ENCODE measurements at places on chromosomes 1 and 21.
A peak's percentile ranks its signal among the peaks of the same experiment; 100 is the strongest.

DNA sequence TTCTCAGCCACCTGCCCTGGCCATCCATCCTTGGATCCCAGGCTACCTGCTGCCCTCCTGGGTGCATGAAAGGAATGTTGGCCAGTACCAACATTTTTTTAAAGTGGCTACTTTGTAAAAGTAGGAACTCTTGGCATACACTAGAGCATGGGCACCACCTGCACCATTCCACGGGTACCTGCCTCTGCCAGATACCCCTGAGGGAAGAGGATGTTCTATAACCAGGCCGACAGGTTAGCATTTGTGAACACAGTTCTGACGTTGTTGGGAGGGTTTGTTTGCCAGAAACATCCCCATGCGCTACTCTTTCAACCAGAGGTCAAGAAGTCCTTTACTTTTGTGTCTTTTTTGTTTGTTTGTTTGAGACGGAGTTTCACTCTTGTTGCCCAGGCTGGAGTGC is 43.0 kb downstream of the EVA1C start:
- DNase-seq, result no peak

DNA sequence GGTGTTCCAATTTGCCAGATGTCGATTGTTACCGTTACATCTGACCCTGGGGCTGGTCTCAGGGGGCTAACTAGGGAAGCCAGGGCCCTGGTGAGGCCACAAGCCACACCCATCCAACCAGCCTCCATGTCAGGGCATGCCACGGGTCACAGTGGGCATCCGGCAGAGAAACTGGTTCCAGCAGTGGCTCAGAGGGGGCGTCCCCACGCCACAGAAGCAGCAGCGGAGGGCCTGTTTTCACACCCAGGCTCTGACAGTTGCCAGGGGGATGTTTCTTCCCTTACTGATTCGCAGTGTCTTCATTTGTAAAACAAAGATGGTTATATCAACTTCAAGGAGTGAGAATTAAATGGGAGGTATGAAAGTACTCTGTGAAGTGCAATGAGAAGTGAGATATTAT is 75.0 kb upstream of the COX20 start:
- no peak for DNase-seq

GRCh38 chr1:229130028-229130668 is 140.8 kb upstream of the RAB4A start:
- no peak for DNase-seq

- no peak for DNase-seq
These were observed 2247.0 kb downstream of the NCAM2 start for GRCh38 chr21:23245255-23245654.

DNA sequence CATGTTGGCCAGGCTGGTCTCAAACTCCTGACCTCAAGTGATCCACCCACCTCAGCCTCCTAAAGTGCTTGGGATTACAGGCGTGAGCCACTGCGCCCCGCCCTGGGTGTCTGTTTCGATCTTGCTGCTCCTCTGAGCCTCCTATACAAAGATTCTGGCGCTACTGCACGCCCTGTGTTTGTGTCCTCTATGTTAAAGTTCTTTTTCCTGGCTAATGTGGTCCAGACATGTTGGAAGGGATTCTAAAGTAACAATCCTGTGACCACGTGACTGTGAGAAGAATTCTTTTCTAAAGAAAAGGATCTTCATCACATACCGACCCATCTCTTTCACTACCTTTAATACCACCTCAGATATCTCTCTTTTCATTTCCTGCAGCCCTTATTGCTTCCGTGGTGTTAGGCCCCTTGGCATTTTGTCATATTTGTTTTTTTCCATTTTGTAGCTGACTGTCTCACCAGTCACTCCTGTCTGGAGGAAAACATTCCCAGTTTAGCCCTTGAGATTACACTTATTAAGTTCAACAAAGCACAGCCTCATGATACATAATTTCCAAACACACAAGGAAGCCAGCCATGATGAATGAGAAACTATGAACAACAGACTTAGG is 27.2 kb upstream of the ENO1 start:
- no peak for DNase-seq

DNA sequence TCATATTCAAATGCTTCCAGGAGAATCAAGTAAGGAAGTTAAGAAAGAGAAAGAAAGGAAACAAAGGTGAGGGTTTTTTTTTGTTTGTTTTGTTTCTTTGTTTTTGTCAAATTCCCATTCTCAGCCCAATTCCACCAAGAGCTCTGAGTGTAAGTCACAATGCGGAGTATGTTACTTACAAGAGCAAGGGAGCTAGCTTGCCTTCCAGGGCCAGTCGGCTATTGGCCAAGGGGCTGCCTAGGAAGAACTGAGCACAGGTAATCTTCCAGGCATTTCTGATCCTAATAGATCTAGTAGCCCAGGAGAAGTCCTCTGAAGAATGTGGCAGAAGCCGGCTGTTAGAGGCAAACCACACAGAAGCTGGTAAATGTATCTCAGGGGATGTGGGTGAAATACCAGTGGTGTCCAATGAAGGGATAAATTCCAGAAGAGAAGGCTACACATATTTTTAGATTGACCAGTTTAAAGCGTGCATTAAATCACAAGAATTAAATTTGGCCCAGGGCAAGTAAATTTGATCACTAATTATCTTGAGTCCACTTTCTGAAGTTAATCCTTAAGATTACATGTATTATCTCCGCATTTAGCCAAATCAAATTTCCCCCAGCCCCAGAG is 239.6 kb upstream of the ADAMTS5 start:
- DNase-seq, result no peak

DNA sequence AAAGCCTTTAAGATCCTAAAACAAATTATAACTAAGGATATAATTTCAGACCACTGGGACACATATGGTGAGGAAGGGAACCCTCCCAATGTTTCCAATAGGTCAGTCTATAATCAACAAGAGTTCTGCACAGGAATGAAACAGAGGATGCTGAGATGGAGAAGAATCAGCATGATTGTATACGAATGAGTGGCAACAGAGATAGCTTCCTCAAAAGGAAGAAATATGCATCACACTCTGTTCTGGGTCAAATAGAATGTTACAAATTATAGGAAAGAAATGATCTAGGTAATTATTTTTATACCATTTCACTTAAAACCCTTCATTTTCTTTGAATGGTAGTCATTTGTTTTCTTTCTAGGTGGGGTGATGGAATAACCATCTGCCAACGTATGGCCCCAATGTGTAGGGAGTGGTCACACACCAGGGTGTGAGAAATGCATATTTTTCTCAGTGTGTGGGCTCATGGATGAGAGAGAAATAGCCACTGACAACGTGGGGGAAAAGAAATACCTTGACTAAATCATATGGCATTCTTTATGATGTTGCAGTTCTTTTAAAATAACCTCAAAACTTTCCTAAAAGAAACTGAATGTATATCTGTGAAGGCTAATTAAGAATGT is 104.6 kb upstream of the IVNS1ABP start:
- no peak for DNase-seq

DNA sequence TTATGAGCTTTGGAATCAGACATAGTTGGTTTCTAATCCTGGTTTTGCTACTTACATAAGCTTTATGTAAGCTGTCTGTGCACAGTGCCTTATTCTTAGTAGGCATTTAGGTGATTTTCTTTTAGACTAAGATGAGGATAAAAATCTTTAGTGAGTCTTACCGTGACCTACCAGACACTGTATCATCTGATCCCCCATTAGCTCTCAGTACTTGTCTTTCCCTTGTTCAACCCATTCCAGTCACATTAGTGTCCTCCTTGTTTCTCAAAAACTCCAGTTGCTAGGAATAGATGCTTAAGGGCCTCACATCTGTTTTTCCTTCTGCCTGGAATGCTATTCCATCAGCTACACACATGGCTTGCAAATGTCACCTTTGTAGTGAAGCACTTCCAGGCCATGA is 18.8 kb downstream of the PPP1R12B start:
- DNase-seq, result no peak

GRCh38 chr1:154837672-154838171 is 32.4 kb downstream of the KCNN3 start:
- DNase-seq, result no peak

DNA sequence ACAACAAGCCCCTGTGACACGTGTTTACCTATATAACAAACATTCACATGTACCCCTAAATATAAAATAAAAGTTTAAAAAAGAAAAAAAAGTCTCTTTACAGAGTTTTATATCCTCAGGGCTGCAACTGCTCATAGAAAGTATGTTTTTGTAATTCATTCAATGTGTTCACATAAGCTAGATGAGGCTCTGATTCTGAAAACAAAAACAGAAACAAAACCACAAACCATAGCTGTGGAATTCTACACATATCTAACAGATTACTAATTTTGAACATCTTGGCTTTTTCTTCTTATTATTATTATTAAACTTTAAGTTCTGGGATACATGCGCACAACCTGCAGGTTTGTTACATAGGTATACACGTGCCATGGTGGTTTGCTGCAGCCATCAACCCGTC is 579.6 kb upstream of the ZRANB2 start:
- DNase-seq, result no peak

DNA sequence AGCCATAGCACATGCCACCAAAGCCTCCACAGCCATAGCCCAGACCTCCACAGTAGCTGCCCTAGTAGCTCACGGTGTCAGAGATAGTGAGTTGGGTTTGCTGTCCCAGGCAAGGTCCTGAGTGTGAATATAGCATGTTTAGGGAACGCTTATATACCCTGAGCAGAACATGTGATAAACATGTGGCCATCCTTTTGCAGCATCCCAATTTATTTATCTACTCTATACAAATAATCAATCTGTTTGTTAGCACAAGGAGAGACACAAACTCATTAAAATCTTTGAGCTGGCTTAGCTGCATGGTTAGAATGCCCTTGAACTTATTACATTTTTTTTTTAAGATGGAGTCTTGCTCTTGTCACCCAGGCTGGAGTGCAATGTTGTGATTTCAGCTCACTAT is at the start of gene KRTAP19-2:
TSS of gene KRTAP19-2 (minus strand) at position 101 of the 400 bp plus-strand sequence. CDS start at position 13, 88 bp downstream.
- DNase-seq, result no peak

- DNase-seq, result no peak
These were observed 77.2 kb downstream of the NRIP1 start for GRCh38 chr21:14987370-14988170.

DNA sequence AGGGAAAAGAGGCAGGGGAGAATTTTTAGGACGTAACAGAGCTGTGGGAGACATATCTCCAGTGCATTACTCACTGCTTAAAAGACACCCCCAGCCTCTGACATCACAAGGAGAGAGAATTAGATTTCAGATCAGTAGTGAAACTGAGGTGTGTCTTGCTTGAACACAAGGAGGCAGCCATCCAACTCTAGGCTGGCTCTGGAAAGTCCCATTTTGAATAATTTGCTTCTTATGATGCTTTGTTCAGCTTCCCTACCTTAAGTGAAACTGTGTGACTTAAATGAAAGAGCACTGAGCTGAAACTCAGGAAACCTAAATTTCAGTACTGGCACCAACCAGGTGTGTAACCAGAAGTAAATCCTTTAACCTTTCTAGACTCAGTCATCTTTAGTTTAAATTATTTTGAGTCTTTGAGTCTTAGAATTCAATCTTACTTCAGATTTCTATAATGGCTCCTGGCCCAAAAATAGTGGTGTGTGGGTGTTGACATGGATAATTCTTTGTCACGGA is 251.6 kb upstream of the SGIP1 start:
- peak; percentile 69 for DNase-seq

- DNase-seq, result no peak
These were observed 18.6 kb downstream of the PIK3CD start for GRCh38 chr1:9670085-9670484.

DNA sequence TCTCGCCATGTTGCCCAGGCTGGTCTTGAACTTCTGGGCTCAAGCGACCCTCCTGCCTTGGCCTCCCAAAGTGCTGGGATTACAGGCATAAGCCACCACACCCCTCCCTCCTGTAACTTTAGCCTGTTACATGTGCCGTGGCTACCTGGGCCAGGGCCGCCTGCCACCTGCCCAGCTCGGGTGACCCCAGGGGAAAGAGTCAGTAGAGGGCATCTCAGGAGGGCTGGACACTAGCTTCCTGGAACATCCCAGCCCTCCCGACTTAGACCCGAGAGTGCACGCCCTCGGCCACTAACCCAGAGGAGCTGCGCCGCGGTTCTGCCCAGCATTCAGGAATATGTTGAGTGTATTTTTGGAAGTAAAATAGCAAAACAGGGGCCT is 40.4 kb upstream of the TMEM52 start:
- DNase-seq, result no peak

- no peak for DNase-seq
These were observed 1.1 kb downstream of the CRCT1 start for GRCh38 chr1:152515434-152515783.

GRCh38 chr1:985126-985525 is 3.2 kb upstream of the PERM1 start:
- no peak for DNase-seq

DNA sequence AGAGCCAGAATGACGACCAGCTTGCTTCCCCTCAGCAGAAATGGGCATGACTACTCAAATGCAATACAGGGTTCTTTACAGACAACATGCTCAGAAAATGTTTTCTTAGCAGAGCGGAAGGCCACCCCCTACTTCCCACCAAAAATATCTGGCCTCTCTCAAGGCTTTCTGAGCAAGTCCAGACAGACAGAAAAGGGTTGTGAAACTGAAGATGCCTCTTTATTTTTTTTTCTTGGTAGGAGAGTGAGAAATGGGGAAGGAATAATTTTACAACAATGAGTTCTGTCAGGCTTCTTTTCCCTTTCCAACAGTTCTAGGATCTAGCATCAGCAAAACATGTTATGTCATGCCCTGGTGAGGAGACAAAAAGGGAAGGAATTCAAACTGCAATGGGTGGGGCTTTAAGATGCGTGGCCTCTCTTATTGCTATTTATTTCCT is 172.0 kb upstream of the CAMK1G start:
- no peak for DNase-seq

DNA sequence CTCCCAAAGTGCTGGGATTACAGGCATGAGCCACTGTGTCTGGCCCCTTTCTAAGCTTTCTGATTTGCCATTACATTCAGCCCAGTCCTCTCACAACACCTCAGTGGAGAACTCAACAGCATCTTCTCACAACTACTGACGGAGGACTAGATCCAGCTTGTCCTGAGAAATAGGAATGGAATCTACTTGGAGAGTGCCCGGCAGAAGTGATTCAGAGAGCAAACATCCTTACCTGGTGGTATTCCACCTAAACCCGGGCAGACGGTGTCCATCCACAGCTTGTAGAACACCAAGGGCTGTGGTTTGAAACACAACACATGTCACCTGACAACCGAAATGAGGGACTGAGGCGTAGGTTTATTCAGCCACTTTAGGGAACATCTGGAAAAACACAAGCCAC is 28.8 kb upstream of the CCSAP start:
- DNase-seq, result no peak

GRCh38 chr1:38613996-38614395 is 245.6 kb downstream of the RRAGC start:
- DNase-seq, result no peak

- no peak for DNase-seq
These were observed 9.2 kb upstream of the SNAPIN start for GRCh38 chr1:153649137-153649862.

DNA sequence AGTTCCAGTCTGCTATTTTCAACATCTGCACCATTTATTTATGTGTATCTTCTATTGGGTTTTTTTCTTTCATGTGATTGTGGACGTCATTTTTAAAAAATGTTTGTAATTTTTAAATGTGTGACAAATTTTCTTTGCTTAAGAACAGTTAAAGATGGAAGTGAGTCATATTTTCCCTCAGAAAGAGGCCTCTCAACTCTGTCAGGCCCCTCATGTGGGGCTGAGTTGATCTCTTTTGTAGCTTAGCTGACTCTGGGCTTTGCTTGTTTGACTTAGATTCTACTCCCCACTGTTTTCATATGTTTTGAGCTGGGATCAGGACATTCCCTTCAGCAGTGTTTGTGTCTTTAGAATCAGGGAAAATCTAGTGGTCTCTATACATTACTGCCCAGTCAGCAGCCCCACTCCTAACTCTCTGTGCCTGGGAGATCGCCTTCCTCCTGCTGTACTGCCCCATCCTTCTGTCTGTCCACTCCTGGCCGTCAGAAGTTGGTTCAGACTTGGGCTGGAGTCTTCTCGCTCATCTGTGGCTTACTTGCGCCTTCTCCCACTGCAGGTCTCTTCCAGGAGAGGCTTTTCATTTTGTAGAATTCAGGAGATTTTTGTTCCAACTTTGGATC is 137.4 kb downstream of the DYRK1A start:
- no peak for DNase-seq

Data from stimulated activated CD8-positive, alpha-beta memory T cell treated with anti-CD3 and anti-CD28 coated beads, Interleukin-4, amount 100 ng/mL, for 48 hours (primary cell).